ENCODE measurements at places on chromosomes 4 and X.

- no peak for DNase-seq
Measured at GRCh38 chr4:109589119-109589518, 29.1 kb downstream of the MCUB start.

DNA sequence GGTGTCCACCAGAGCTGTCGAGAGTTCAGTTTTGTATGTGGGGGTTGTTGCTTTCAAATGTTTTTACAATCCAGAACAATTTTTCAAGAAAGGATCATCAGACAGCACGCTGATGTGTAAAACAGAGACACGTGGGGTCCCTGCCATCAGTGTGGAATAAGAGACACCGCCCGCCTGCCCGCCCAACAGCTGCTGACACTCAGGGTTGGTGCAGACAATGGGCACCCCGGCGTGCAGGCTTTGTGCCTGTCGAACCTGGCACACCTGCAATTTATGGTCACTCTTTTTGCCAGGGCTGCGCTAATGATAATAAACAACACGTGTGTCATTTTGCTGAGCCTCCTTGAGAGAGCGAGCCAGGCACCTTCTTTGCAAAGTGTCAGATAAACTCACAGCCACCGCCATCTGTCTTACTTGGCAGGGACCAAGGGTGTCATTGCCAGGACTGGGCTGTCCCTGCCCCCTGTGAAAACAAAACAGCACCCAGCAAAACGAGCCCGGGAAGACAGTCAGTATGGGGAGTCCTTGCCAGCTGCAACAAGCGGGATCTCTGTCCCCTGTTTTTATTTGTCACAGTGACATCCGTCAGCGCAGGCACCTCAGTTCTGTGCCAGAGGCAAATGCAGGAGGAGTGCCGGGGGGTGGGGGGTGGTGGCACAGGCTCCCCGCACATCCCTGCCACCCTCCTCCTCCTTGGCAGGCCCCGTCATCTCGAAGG is 69.1 kb downstream of the PSAPL1 start:
- no peak for DNase-seq

GRCh38 chr4:4247696-4248028 is 361 bp downstream of the TMEM128 start:
- DNase-seq: no peak

DNA sequence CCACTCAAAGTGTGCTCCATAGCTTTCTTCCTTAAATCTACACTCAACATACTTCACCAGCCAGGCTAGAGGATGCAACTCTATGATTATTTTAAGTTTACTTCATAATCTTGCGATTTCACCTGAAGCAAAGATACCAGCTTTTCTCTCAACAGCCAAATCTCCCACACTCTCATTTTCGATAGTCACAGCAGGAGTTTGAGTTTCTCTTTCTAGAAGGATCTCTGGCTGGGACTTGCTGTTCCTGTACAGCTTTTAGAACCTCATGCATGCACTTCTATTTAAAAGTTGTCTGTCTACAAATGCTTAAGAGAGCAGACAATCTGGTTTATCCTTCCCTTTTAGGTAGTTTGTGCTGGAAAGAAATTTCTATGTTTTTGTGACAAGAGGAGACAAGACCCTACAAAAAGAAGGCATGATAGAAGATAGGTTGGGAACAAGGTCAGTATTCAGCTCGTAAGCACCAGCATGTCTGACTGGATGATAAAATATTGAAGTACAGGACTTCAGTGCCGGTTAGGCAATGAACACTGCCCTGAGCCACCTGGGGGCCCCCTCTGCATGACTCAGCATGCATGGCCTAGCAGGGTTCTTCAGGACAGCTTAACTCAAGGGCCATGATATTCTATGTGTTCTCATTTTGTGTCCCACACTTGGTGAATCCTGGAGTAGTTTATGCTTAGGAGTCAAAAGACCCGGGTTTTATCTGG is 65.6 kb downstream of the ATXN3L start:
- DNase-seq: no peak

DNA sequence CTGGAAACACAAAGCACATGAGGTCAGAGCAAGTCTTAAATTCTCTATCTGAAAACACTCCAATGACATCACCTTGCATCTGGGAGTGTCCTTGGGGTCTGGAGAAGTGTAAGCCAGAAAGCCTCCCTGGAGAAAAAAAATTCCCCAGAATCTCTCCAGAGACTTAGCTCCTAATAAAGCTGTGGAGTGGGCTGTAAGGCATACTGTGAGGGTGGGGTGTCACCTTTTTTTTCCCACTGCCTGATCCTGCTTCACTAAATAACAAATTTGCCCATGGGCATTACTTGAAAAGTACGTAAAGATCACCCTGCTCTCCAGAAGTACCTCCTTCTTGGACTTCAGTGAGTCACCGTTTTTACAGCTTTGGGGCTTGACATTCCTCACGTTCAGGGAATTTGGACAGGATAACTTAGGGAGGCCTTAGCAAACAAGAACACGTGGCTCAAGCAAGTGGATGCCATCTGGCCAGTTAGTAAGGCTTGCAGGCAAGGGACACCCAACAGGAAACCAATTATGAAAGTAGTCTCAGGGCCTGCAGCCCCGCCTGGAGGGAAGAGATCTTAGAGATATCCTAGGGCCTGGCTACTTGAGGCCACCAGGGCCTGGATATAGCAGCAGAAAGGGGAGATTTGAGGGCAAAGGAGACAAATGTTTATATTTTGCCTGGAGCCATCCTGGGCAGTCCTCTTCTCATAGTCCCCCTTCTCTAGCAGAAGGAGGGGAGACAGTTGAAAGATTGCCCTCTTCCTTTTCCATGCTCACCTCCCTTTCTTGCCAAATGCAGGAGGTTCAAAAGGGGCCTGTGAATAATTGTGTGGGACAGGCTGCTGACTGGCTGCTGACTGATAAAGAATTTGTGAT is 60.1 kb upstream of the PLAC1 start:
- DNase-seq: no peak

DNA sequence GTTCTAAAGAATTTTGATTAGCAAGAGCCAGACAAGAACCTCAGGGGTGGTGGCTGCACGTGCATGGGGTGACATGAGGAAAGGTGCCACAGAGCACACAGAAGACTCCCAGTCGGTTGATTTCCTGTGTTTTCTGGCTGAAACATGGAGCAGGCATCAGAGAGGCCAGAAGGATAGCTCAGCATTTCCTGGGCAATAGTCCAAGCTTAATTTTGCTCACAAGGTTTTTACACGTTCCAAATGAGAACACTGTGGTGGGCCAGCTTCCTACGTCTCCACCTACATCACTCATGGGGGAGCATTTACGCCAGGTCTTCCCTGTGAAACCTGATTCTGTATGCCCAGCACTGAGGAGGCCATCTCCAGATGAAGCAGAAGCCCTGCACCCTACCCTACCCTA is 212.5 kb upstream of the CLNK start:
- no peak for DNase-seq

- no peak for DNase-seq
Measured at GRCh38 chr4:76952656-76953582, 3.4 kb downstream of the SEPTIN11 start.

- DNase-seq: no peak
Measured at GRCh38 chrX:129239371-129239770, 283.9 kb downstream of the SMARCA1 start.

DNA sequence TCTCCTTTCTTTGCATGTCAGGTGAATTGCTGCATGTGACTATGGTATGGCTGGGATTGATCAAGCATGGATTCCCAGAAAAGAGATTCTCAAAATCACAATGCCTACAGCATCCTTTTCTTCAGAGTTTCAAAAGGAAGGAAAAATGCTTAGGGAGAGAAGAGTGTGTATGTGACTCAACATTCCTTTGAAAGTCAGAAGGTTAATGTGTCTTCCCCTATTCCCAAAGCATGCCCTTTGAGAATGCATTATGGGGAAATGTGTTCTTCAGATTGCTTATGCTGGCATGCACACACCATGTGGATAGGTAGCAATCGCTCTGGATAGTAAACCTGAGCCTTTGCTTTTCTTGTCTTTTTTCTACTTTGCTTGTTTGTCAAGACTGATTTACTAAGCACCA is 78.5 kb downstream of the ELOVL6 start:
- no peak for DNase-seq

- no peak for DNase-seq
Measured at GRCh38 chrX:77431227-77431626, 16.0 kb upstream of the FGF16 start.

Data from CD4-positive, alpha-beta T cell treated with Interferon gamma for 1 hour (primary cell).